ENCODE measurements at places on chromosomes 16 and 17.

- no peak for DNase-seq
These were observed 1.1 kb upstream of the ZNF200 start for GRCh38 chr16:3235856-3236669.

GRCh38 chr16:3131755-3132377, 3.0 kb upstream of the ZNF213 start:
- no peak for DNase-seq

DNA sequence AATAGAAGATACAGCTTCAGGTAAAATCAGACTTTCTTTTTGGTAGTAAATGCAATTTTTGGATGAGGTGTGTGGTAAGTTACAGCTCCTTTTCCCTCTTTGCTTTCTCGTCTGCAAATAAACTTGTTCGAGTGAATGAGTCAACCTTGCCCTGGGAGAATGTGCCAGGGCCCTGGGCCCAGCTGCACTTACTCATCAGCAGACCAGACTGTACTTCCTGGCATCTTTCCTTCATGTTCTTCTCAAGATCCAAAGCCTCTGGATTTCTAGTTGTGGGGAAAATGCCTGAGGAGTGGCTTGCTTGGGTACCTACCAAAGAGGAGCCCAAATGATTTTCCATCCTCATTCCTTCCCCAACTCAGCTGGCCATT, 5.4 kb upstream of the G6PC1 start:
- DNase-seq, result peak; percentile 2

DNA sequence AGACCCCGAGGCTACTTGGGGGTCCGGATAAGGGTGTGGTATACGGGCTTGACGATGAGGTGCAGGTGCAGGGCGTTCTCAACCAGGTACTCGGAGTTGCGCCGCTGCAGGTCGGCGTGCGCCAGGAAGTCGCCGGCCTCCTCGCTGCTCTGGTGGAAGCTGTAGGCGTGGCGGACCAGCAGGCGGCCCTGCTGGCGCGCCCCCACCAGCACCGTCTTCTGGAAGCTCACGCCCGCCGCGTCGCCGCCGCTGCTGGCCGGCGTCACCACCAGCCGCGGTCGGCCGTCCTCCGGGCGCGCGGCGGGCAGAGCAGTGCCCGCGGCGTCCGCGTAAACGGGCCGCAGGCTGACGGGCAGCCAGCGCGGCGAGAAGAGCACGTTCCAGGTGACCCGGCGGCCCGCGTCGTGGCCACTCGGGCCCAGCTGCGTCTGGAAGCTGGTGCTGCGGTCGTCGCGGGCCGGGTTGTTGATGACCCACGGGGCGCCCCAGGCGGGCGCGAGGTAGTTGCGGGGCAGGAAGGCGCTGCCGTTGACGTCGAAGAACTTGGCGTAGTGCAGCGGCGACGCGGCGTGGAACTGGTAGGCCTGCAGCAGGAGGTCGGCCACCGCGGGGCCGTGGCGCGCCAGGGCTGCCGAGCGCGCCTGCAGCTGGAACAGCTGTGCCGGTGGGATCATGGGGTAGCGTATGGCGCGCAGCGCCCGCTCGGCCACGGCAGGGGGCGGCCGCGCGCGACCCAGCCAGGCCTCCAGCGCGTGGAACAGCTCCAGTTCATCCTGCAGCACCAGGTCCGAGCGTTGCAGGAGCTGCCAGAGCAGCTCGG, 4.8 kb downstream of the BTBD17 start:
- no peak for DNase-seq

DNA sequence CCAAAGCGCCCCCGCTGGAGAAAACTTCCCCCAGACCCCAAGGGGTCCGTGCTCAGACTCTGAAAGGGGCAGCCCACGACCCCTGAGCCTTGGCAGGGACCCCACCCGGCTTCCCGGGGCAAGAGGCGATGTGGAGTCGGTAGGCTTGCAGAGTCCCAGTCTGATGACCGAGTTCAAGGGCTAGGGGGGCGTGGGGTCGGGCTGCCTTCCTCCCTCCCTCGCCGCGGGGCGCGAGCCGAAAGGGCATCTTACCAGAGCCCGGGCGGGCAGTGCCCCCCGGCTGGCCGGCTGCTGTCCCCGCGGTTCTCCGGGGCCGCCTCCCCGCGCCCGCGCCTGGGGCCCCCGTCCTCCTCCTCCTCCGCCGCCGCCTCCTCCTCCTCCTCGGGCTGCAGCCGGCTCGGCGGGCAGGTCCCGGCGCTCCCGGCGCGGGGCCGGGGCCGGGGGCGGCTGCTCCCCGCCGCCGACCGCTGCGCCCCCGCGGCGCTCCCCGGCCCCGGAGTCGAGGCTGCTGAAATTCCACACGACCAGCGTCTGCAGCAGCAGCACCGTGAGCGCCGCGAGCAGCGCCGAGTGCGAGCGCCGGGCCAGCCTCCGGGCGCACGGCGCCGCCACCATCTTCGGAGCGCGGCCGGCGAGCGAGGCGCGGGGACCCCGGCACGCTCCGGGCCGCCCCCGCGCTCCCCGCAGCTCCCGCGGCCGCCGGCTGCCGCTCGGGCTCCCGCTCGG, 415 bp downstream of the XYLT1 start:
- DNase-seq, result no peak

GRCh38 chr17:17628388-17629008, 37.0 kb upstream of the PEMT start:
- no peak for DNase-seq

DNA sequence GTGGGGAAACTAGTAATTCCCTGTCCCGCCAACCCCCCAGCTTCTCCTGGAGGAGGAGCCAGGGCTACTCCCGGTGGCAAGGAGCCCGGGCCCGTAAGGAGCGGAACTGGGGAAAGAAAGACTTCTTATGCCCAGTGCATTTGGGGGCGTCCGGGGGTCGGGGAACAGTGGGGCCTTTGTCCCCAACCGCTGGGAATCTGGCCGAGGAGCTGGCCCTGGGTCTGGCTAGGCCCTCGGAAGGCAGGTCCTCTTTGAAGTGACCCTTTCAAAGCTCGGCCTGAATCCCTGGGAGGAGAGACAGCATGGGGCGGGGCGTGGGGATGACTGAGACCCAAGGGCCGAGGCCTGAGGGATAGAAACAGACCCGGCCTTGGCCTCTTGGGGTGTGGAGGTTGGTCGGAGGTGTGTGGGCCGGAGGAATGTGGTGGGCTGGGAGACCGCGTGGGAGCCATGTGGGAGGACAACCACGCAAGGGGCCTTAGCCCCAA, 6.0 kb downstream of the ARHGAP23 start:
- no peak for DNase-seq

DNA sequence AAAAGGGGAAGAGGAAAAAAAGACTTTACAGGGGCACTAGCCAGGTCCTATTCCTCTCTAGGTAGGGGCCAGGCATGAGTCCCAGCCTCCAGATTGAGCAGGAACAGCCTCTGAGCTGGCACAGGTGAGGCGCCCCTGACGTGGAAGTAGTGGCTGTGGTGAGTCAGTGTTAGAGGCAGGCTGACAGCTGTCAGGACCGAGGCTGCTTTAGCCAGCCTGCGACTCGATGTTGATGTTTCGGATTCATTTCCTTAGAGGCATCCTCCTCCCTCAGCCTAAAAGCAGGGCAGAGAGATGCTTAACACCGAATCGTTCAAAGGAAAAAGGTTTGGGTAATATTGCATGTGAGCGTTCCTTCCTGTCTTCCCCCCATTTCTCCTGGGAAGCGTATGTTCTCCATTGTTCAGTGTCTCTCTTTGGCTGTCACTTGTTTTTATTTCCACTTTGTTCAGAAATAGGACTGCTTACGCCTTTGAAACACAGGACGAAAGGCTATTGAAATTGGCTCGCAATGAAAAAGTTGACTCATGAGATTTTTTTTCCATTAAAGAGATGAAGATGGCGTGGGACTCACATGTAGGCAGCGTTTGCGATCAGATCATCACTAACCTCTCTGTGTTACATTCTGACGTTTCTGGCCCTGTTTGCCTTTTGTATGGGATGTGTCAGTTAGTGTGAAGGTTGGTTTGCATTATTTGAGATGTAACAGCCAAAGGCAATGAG, 1.3 kb downstream of the KIAA0513 start:
- no peak for DNase-seq

DNA sequence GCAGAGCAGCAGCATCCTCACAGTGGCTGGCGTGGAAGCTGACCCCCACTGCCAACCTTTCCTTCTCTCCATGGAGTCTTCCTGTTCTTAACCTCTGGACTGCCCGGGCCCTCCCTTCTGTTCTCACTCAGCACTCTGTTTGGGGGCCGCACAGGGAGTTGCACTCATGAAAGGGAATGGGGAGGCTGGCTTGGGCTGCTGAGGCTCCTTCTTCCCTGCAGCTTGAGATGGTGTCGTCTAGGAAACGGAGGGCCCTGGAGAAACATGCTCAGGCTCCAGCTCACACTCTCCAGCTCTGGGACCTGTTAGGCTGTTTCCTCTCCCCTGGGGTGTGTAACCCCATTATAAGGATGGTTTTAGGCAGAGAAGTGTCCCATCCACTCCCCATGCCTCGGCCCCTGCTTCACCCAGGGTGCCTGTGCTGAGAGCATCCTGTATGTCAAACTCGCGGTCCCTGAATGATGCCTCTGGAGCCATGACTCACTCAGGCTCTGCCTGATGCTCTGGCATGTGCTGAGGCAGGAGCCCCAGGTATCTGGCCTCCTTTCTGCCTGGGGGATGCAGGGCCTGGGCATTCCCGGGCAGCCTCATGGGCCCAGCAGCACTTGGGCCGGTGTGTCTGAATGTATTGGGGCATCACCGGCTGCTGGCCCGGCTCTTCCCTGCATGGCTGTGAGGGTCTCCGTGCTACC, 18.9 kb downstream of the TMEM94 start:
- DNase-seq, result no peak

- DNase-seq, result no peak
These were observed 17.2 kb downstream of the SNTB2 start for GRCh38 chr16:69204172-69204571.

DNA sequence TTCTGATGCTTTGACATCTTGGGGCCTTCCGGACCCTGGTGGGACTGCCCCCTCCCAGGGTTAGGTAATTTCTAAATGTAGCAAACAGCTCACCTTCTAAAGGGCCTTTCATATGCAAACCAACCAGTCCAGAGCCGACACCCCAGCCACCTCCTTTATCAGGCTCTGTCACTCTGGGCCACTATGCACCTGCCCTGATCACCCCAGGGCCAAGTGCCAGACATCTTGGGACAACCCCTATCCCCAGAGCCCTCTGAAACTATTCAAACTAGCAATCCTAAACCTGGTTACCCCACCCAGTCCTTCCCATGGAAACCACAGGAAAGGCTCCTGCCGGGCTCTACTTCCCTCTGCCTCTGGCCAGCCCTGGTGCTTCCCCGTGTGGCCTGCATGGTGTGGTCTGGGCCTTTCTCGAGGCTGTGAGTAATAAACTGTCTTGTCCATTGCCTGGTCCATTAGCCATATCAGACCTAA, 91.2 kb upstream of the TNRC6C start:
- no peak for DNase-seq

GRCh38 chr16:28279006-28279405, 13.3 kb upstream of the SBK1 start:
- no peak for DNase-seq

DNA sequence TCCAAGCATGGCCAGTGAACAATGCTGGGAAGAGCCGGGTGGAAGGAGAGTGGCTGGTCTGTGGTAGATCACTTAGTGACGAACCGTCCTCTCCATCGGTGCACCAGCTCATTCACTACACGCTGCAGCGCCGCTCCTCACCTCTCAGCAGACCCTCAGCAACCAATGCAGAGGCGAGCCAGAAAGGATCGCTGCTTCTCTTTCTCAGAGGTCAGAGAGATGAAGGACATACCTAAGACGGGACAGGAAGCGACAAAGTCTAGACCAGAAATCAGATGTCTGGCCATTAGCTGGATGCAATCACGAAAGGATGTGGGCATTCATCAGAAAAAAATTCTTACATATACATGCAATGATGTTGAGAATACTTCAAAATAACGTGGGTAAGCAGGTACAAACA, 26.9 kb downstream of the NSMCE1 start:
- no peak for DNase-seq

GRCh38 chr16:4733747-4734062, 366 bp downstream of the ANKS3 start:
- DNase-seq, result no peak

GRCh38 chr16:1564325-1564724, 30.9 kb downstream of the TMEM204 start:
- DNase-seq, result no peak

- no peak for DNase-seq
These were observed 24.1 kb downstream of the TMEM204 start for GRCh38 chr16:1557576-1557975.

DNA sequence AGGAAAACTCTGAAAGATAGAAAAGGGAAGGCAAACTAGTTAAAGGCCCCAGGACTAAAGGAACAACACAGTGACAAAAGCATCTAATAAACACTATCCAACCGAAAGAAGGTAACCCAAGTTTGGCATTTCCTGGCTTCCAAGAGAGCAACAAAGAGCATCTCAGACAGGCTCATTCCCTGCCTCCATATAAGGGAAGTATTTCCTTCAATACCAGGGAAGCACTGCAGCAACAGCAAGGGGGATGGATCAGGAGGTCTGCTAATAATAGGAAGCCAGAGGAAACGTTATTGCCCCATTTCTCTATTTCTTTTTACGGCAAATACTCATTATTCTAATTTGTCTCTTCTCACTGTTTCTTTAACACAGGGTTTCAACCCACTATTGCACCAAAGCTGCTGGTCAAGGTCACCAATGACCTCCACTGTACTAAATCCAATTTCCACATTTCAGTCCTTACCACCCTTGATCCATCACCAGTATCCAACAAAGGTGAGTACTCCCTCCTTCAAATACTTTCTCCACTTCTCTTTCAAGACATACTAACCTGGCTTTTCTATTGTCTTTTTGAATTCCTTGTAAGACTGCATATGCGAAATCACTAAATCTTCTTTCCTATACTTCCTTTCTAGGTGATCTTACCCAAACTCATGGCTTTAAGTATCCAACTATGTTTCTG, 86.1 kb downstream of the KANSL1 start:
- DNase-seq, result no peak

DNA sequence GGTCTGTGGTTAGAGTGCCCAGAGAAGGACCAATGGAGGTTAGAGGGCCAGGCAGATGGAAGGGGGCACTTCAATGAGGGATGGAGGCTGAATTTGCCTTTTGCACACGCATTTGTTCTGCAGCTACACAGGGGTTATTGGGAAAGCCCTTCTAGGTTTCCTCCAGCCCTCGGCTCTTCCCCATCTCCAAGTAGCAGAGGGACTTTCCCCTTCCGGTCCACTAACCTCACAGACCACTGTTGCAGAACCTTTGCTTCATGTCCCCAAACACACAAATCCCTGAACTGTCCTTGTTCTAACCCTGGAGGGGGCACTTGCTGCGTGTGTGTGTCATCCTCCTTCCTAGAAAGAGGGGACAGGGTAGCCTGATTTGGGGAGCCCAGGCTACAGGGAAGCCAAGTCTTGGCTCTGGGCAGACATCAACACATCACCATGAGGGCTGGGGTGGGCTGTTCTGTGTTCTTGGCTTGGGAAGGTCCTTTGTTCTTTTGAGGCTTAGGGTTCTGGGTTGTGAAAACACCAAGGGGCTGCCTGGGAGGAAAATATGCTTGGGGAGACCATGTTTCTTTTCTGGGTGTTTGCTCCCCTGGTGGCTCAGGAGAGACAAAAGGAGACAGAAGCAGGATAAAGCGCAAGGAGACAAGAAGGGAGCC, 7.3 kb upstream of the NR1D1 start:
- DNase-seq, result no peak

All from HS-27A (cell line).